MCF 10A (cell line): ENCODE measurements at places on chromosomes 6 and 20. TPM values are rescaled to one million over a fixed set of nuclear protein-coding genes. Genes with fewer than 3 reads are reported as not detected.
A peak's percentile ranks its signal among the peaks of the same experiment; 100 is the strongest.

The RBPJL gene
- total RNA-seq = not detected in 2 replicates

The ABHD16B gene
- not detected in 2 replicates for total RNA-seq

The PRR18 gene
- 0.12 TPM in 1 of 2 replicates, not detected in the other for total RNA-seq

DNA sequence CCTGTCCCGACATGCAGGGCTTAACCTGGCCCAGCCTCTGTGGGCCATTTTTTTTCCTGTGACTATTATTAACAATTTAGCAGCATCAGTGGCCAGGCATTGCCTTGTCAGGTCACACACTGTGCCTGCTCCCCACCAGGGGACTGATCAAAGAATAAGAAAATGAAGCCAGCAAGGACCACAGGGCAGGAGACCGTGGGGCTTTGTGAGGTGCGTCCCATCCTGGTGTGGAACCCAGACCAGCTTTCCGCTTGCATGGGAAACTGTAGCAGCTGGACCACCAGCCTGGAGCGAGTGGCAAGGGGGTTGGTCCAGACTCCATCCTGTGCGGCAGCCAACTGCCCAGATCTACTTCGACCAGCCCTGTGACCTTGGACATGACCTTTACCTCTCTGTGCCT is 218.3 kb downstream of the ANKRD60 start:
- no peak for DNase-seq

DNA sequence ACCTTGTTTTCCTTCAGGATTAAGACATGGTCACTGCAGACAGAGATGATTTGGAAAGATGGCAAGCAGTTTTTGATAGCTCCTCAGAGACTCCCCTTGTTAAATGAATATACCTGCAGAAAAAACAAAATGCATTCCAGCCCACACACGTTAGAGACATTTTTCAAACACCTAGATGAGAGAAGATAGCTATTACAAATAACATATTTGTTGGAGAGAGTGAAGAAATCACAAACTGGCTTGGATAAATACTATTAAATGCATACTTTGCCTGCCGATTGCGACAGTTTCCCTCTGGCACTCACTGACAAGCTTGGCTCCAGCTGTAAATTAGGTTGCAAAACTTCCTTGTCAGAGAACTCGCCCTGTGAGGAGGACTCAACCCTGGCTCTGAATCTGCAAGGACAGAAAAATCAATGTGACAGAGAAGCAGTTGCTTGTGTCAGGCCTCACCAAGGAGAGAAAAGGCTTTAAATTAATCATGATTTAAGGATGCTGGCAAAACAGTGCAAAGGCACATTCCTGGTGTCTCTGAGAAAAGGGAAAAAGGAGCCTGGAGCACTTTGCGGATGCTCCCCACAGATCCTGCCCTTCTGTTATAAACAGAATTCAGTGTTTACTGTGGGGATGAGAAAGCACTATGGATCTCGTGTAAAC is 423.7 kb upstream of the MARCKS start:
- DNase-seq = peak; percentile 95

DNA sequence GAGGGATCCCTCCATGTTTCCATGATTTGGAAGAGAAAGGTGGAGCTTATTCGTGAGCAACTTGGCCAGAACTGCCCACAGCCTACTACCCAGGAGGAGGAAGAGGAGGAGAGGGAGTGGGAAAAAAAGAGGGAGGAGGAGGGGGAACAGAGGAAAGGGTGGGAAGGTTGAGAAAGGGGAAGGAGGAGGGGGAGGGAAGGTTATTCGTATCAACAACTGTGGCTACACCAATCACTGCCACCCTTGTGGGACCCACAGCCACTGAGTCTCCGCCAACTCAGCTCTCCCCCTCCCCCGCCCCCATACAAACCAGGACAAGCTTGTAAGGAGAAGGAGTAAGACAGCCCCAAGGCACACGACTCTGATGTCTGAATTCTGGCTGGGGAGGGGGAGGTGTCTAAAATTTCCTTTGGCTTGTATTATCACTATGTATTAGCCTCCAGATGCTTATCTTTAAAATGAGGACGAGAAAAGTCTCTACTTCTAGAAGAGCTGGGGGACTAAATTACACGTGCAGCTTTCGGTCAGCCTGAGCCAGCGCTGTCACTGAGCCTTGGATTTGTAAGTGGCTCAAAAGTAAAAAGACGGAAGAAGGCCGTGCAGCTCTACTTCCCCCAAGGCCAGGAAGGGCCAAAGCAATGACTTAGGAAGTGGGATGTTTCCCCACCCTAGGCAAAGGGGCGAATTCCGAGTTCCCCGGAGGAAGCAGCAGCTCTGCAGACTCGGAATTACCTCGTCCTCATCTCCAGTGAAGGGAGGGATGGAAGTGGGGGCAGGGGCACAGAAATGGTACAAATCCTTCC is 1.0 kb downstream of the FKBP1A start:
- DNase-seq = peak; percentile 56

- DNase-seq = no peak
Measured at GRCh38 chr20:48788486-48789072, 39.2 kb downstream of the PREX1 start.

- peak; percentile 26 for DNase-seq
Measured at GRCh38 chr20:38554986-38555385, 26.0 kb upstream of the ADIG start.

DNA sequence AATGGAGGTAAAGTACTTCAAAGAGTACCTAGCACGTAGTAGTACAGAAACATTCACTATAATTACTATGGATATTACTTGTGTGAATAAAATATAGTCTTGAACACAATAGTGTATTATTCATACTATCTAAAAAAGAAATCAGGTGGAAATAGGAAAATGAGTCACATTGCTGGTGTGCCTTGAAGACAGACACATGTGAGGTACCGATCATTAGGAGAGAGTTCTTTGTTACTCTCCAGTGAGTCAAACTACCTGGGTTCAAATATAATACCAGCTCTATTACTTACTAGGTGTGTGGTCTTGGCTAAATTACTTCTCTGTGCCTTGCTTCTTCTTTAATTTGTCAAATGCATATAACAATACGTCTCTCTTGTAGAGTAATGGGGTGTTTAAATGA is 50.8 kb upstream of the BEND6 start:
- no peak for DNase-seq

DNA sequence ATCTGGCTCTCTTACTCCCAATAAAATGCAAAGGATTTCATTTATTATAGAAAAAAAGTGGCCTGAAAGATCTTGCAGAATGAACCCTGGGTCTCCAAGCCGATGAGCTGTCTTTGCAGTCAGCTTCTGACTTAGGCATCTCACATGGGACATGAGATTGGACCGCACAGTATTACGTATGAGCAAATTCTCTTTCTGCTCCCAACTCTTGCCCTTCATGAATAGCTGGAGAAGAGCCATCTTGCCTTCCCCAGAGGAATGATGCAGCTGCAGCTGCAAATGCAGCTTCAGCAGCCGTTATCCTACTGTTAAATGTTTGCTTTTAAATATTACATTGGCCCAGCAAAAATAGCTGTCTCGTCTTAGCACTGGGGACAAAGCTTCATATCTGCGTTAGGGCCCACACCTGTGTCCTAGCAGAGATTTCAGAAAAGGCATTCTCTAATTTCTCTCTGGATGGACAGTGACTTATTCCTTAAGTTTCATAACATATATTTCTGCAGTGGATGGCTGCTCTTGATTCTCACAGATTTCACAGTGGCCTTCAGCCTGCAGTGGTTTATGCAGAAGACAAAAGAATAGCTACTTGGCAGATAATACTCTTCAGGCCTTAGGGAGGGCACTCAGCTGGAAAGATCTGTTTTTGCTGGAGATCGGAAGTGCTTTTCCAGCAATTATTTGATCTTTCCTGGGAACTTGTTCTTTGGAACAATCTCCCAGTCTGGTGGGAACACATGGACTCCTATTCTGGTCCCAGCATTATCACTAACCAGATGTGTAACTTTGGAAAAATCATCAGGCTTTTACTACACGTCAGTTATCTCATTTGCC is 129.2 kb downstream of the FYN start:
- DNase-seq = no peak

- DNase-seq = no peak
Measured at GRCh38 chr20:40856653-40857052, 167.6 kb upstream of the MAFB start.
